ENCODE measurements at places on chromosomes 3 and 15. TPM values are rescaled to one million over a fixed set of nuclear protein-coding genes. Genes with fewer than 3 reads are reported as not detected.

- H3K27me3 ChIP-seq, result peaks cover 12% of the 10 kb centered on the region
- no peak overlapping the region for H3K4me3 ChIP-seq
- H3K27ac ChIP-seq, result no peak overlapping the region
- H3K4me1 ChIP-seq, result no peaks in the 10 kb centered on the region
These were observed 28.8 kb downstream of the CYP8B1 start for GRCh38 chr3:42846685-42847522.

DNA sequence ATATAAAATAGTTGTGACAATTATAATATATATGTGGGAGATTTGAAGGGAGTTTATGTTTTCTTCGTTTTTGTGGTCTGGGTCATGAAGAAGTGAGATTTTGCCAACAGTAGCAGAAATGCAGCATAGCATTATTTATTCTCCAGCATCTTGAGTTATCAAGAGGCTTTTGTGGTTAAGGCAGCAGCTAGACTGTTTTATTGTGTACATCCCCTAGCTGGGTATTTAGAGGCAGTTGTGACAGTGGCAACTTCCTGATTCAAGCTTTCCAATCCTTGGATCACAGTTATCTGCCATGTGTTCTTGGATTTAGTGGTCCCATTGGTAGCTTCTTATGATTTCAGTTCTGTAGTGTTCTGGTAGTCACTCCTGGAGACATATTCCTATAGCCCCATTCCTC, 29.0 kb downstream of the ARIH1 start:
- H3K27ac ChIP-seq, result no peak overlapping the region
- DNase-seq, result no peak
- H3K4me1 ChIP-seq, result no peaks in the 10 kb centered on the region
- no peaks in the 10 kb centered on the region for H3K27me3 ChIP-seq
- no peaks in the 10 kb centered on the region for H3K36me3 ChIP-seq
- no peak overlapping the region for H3K4me3 ChIP-seq

DNA sequence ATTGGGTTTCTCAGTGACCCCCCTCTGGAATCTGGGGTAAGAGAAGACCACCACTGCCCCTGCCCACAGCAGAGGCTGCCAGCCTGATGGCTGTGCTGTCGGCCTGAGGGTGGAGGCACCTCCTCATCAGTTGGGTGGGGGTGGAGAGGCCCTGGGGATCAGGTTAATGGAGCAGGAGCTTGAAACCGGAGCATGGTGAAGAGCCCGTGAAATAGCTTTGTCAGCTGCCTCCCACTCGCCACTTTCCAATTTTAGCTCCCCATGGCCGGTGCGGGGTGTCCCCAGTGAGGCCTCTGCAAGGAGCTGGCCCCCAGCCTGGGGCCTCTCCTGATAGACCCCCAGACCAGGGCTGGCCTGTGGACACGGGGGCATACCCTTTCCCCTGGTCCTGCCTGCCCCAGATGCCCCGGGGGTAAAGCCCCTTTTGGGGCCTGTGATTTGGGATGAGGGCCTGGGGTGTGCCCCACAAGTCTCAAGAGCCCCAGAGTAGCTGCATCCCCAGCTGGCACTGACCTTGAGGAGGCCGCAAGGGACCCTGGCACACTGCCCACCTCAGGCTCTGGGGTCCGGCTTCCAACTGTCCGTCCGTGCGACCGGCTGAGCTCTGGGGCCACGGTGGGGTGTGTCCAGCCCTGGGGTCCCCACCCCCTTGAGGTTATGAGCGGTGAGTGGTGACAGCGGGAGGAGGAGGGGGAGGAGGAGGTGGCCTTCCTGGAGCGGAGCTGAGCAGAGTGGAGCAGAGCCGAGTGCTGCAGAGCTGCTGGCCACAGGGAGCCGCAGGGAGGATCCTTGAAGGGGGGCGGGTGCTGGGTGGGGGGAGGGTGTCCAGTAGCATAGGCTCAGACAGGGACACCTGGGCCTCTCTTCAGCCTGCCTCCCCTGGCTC, at the start of gene HHATL:
HHATL (minus strand) TSS at position 733 of the 886 bp plus-strand sequence. CDS start 1,972 bp downstream, outside the sequence.
- DNase-seq, result no peak
- H3K27ac ChIP-seq, result no peak within 1 kb of the TSS
- H3K4me3 ChIP-seq, result no peak within 1 kb of the TSS
- no peaks in the 10 kb centered on the region for H3K4me1 ChIP-seq
- H3K36me3 ChIP-seq, result no peaks in the 10 kb centered on the region

- H3K36me3 ChIP-seq, result peaks cover 28% of the 10 kb centered on the region
- peak overlapping the region; percentile 95 for H3K27ac ChIP-seq
- peak; percentile 44 for DNase-seq
These were observed 1.6 kb downstream of the NR2F2 start for GRCh38 chr15:96331945-96332636.

DNA sequence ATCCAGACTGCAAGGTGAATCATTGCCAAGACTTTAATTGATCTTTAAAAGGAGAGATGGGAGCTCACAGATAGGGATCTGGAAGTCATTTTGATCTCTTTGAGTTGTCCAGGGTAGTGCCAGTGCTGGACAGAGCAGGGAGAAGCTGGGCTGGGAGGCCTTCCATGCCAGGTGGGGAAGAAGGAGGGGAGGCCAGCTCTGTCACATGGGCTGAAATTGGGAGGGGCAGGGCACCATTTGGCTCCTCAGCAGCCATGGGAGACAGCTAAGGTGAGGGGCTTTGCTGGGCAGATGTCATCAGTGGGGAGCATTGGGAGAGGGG, 23.4 kb downstream of the SMAD6 start:
- H3K4me3 ChIP-seq, result no peak overlapping the region
- DNase-seq, result no peak
- H3K27ac ChIP-seq, result no peak overlapping the region
- H3K4me1 ChIP-seq, result peaks cover 9% of the 10 kb centered on the region

DNA sequence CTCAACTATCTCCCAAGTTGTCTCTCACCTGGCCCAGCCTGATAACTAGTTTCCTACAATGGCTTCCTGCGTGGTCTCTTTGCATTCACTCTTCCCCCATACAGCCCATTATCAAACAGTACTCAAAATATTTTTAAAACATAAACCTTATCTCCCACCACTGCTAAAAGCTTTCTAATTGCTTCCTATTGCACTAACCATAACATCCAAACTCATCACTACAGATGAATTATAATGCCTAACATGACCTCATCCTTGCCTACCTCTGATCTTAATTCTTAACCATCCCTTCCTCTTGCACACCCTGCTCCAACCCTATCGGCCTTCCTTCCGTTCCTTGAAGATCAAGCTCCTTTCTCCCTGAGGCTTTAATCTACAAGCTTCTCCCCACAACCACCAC, 17.0 kb downstream of the ACAP2 start:
- no peaks in the 10 kb centered on the region for H3K4me1 ChIP-seq
- no peak overlapping the region for H3K27ac ChIP-seq
- H3K36me3 ChIP-seq, result no peaks in the 10 kb centered on the region

GRCh38 chr3:157354722-157355121, 81.9 kb upstream of the PTX3 start:
- H3K36me3 ChIP-seq, result no peaks in the 10 kb centered on the region
- H3K27me3 ChIP-seq, result no peaks in the 10 kb centered on the region
- H3K4me1 ChIP-seq, result peaks cover 4% of the 10 kb centered on the region
- H3K27ac ChIP-seq, result no peak overlapping the region

- no peaks in the 10 kb centered on the region for H3K4me1 ChIP-seq
- no peak for DNase-seq
- H3K27ac ChIP-seq, result no peak overlapping the region
- no peaks in the 10 kb centered on the region for H3K36me3 ChIP-seq
- H3K27me3 ChIP-seq, result no peaks in the 10 kb centered on the region
These were observed 507.8 kb upstream of the DPH6 start for GRCh38 chr15:36053746-36054145.

GRCh38 chr3:13950042-13950441, 70.2 kb upstream of the WNT7A start:
- DNase-seq, result no peak
- H3K36me3 ChIP-seq, result no peaks in the 10 kb centered on the region
- H3K4me3 ChIP-seq, result no peak overlapping the region
- H3K27ac ChIP-seq, result no peak overlapping the region
- H3K4me1 ChIP-seq, result no peaks in the 10 kb centered on the region

- no peak overlapping the region for H3K27ac ChIP-seq
- H3K27me3 ChIP-seq, result no peaks in the 10 kb centered on the region
- no peak for DNase-seq
- H3K4me1 ChIP-seq, result peaks cover 2% of the 10 kb centered on the region
- H3K36me3 ChIP-seq, result no peaks in the 10 kb centered on the region
- no peak overlapping the region for H3K4me3 ChIP-seq
These were observed 70.8 kb downstream of the ADAMTS9 start for GRCh38 chr3:64616953-64617352.

DNA sequence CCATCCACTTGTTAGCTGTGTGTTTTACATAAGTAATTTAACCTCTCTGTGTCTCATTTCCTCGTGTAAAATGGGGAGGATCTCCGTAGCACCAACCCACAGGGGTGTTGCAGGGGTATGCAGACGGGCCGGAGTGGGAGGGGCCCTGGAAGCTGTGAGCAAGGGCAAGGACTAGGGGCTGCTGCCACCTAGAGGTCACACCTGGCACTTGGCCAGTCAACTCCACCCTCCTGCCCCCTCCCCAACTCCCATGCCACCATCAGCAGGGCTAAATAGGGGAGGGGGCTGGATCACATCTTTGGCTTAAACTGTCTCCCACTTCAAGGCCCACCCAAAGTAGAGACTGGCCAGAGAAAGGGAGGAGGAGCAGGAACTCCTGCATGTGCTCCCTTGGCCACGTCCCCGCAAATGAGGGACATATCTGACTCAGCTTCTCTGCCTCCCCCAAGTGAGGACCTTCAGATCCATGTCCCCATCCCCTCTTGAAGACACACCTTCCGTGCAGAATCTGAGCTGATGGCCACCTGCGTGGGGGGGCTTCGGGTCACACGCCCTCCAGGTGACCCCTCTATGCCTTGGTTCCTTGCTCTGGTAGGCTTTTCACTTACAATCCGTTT, 2.6 kb downstream of the CCDC9B start:
- H3K27me3 ChIP-seq, result no peaks in the 10 kb centered on the region
- DNase-seq, result peak; percentile 63
- peaks cover 40% of the 10 kb centered on the region for H3K4me1 ChIP-seq
- peak overlapping the region; percentile 77 for H3K4me3 ChIP-seq
- H3K27ac ChIP-seq, result peak overlapping the region; percentile 95
- H3K36me3 ChIP-seq, result peaks cover 24% of the 10 kb centered on the region

DNA sequence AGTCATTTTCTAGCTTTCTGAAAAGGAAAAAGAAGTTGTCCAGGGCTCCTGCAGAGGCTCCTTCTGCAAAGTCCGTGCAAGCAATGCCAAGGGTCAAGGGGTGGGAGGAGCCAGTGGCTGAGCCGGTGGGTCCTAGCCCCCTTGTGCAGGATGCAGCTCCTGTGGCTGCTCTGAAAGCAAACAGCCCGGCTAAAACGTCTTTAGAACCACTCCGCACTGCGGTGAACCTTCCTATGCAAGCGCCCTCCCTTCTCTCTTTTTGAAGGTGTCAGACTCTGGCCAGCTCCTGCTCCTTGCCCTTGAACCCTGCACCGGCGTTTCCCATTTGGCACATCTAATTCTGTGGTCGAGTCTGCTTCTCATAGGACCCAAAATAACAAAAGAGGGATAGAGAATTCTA, 183.1 kb downstream of the UACA start:
- no peak for DNase-seq
- H3K27ac ChIP-seq, result no peak overlapping the region
- no peaks in the 10 kb centered on the region for H3K36me3 ChIP-seq

DNA sequence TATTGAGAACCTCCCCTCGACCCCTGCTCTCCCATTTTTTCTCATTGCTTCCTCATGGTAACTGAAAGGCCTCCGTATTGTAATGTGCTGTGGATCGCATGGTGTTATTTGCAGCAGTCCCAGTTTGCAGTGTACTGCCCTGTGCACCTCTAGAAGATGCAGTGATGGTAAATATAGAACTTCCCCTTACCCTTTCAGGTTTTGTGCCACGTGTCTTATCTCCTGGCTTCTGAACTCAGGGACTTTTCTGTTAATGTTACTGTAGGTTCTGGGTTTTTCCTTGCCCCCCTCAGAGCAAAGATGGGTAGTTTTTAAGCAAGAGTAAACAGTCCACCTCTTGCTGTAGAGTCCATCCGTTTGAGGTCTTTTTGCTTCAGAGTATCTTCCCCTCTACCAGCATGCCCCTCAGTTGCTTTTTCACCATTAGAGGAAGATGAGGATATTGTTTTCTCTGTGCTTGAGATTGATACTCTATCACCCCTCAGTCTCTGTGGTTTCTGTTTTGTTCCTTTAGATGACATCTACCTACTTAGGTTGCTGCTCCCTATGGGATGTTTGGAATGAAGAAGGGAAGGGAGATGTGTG, 22.4 kb downstream of the CHD2 start:
- no peak overlapping the region for H3K27ac ChIP-seq
- H3K4me1 ChIP-seq, result peaks cover 17% of the 10 kb centered on the region
- no peaks in the 10 kb centered on the region for H3K27me3 ChIP-seq
- H3K4me3 ChIP-seq, result no peak overlapping the region

- no peaks in the 10 kb centered on the region for H3K4me1 ChIP-seq
- H3K27me3 ChIP-seq, result peaks cover 11% of the 10 kb centered on the region
- H3K27ac ChIP-seq, result no peak overlapping the region
- H3K4me3 ChIP-seq, result no peak overlapping the region
These were observed 103.5 kb downstream of the LIPC start for GRCh38 chr15:58535337-58535736.

GRCh38 chr15:79117442-79118204, 27.0 kb upstream of the RASGRF1 start:
- no peak overlapping the region for H3K4me3 ChIP-seq
- DNase-seq, result no peak
- no peaks in the 10 kb centered on the region for H3K4me1 ChIP-seq
- H3K36me3 ChIP-seq, result no peaks in the 10 kb centered on the region

- peak overlapping the region; percentile 97 for H3K4me3 ChIP-seq
- peaks cover 4% of the 10 kb centered on the region for H3K4me1 ChIP-seq
- H3K27ac ChIP-seq, result peak overlapping the region; percentile 63
- H3K36me3 ChIP-seq, result no peaks in the 10 kb centered on the region
- H3K27me3 ChIP-seq, result no peaks in the 10 kb centered on the region
- no peak for DNase-seq
These were observed 1.0 kb upstream of the CEP70 start for GRCh38 chr3:138594935-138595610.

DNA sequence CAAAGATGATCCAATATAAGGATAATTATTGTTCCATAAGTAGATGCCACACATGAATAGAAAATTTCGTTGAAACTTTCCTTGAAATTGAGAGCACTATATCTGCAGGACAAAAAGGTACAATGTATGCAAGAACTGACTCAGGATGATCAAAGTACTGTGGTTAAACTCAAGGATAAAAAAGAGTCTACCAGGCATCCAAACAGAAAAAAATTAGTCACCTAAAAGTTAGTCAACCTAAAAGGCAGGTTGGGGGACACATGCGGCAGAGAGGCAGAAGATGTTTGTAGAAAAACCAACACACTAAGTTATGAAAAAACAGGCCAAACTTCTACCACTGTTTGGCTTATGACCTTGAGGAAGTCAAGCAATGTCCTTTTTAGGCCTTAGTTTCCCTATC, 68.7 kb downstream of the GSK3B start:
- H3K27me3 ChIP-seq, result no peaks in the 10 kb centered on the region
- H3K36me3 ChIP-seq, result no peaks in the 10 kb centered on the region
- H3K4me3 ChIP-seq, result no peak overlapping the region
- DNase-seq, result no peak
- no peaks in the 10 kb centered on the region for H3K4me1 ChIP-seq
- H3K27ac ChIP-seq, result no peak overlapping the region

- H3K27me3 ChIP-seq, result no peaks in the 10 kb centered on the region
- no peak overlapping the region for H3K27ac ChIP-seq
- H3K4me1 ChIP-seq, result no peaks in the 10 kb centered on the region
- H3K4me3 ChIP-seq, result no peak overlapping the region
These were observed 13.2 kb downstream of the IQCB1 start for GRCh38 chr3:121821421-121822199.

- DNase-seq, result peak; percentile 75
- peak overlapping the region; percentile 83 for H3K4me3 ChIP-seq
- no peaks in the 10 kb centered on the region for H3K36me3 ChIP-seq
- peak overlapping the region; percentile 40 for H3K27ac ChIP-seq
- no peaks in the 10 kb centered on the region for H3K27me3 ChIP-seq
These were observed 2.2 kb downstream of the CDCP1 start for GRCh38 chr3:45143673-45144671.

Gene CCK
- total RNA-seq, result 1.0 TPM

Gene PLD1
- total RNA-seq, result 8.2 TPM

Gene ZNF35
- 11.2 TPM for total RNA-seq

Gene KBTBD13
- total RNA-seq, result not detected

Gene CD200
- total RNA-seq, result 0.17 TPM

Gene SLC35G2
- 8.5 TPM for total RNA-seq

Gene A4GNT
- not detected for total RNA-seq

Measured in fibroblast of lung (primary cell).